ENCODE measurements at places on chromosomes 6 and 20.

- DNase-seq, result no peak
Observed at GRCh38 chr6:152948150-152948768, 34.6 kb downstream of the FBXO5 start.

GRCh38 chr6:92667843-92668242, 751.5 kb downstream of the EPHA7 start:
- DNase-seq, result no peak

DNA sequence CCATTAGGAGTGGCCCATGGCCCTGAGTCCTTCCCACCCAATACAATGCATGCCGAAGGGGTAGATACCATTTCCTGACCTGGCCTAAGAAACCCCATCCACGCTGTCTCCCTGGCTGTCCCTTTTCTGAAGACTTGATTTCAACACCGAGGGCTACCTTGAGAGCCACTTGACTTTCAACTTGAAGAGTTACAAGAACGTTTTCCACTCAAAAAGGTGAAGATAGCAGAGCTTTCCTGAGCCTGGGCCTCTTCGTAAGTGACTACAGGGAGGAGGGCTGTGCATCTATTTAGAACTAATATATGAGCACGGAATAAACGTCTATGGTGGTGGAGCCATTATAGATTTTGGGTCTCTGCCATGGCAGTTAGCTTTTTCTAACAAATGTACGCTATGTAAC, 14.4 kb upstream of the PPP1R14C start:
- DNase-seq, result no peak

GRCh38 chr6:97123652-97124051, 159.4 kb downstream of the MMS22L start:
- no peak for DNase-seq

DNA sequence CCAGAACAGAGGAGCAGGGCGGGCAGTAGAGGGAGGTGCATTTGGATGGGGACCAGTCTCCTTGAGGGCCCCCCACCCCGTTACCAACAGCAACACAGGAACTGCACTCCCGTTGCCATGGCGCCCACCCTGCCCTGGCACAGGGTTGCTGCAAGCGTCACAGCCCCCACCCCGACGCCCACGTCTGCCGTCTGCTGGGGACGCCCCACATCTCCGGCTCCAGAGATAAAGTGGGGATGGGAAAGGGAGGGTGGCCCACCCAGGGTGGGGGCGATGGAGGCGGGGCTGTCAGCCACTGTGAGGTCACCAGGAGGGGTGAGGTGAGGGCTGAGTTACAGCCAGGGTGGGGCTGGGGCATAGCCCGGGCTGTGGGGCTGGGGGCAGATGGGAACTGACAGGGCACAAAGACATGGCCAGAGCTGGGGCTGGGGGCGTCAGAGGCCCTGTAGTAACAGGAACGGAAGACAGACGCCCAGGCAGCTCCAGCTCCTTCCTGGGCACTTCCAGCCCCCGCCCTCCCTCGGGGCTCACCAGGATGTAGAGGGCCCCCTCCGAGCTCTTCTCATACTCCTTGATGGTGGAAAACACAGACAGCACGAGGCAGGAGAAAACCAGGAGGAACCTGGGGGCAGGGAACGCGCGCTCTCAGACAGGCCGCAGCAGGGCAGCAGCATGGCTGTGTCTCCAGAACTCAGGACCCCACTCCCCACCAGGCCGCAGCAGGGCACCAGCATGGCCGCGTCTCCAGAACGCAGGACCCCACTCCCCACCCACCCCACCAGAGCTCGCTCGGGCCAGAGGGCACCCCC, 26.0 kb downstream of the KCNQ2 start:
- DNase-seq, result no peak

DNA sequence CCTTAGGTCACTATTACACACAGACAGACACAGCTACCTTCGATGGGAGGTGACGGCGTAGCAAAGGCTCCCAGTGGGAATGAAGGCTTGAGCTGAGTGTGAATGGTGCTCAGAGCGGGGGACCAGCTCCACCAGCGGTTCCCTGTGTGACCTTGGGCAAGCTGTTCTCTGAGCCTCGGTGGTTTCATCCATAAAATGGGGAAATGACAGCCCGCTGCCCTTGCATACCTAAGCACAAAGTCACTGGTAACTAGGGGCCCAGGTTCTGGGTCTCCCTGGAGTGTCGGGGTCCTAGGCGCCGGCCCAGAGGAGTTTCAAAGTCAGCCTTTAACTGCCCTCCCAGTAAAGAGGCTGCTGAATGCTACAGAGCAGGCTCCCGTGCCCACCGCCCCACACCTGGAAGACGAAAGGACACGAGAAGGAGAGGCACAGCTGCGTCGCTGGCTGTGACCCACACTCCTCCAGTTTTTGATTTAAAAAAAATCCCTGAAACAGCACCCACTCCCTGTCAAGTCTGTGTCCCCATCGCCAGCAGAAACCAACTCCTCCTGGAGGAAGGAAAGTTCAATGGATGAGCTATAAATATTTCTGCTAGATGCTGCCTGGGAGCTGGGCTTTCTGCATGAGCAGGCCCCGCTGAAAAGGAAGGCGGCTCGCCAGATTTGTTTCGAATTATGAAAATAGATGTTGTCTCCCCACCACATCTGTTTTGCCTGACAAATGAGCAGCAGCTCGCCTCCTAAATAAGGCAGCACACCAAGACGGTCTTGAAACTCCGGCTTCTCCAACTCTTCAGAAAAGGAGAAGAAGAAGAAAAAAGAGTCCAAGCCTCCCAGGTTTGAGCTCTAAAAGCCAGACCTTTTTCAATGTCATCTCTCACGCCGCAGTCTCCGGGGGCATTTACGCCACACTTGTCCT, 27.4 kb downstream of the PMEPA1 start:
- no peak for DNase-seq

DNA sequence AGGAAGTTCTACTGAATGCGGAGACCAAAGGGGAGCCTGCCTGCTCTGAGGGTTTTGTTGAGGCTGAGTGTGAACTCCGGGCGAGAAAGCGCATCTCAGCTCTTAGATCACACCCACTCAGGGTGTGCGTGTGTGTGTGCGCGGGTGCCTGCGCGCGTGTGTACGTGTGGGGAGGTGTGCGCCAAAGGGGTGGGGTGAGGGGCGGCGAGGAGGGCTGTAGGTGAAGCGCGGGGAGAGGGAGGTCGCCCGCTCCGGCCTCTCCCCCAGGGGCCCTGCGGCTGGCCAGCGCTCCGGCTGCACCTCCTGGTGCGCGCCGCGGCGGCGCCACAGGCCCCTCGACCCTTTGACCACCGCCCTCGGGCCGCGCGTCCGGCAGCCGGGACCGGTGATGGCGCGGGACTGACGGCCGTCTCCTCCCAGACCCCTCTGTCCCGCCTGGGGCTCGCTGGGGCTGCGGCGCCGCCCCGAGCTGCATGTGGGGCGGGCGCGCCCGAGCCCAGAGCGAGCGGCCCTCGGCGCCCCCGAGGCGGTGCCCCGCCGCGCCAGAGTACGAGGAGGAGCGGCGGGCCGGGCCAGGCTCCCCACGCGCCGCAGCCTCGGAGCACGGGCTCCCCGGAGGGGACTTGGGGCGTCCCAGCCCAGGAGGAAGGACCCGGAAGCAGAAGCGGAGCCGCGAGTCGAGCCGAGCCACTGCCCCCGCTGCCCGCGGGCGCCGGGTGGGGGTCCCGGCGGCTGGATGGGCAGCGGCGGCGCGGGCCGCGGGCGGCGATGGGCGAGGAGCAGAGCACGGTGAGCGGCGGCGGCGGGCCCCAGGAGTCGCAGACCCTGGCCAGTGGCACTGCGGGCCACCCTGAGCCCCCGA, at the start of gene RNF217:
RNF217 (plus strand) TSS at position 661 of the 862 bp plus-strand sequence; CDS start at position 769, 108 bp downstream.
- no peak for DNase-seq

DNA sequence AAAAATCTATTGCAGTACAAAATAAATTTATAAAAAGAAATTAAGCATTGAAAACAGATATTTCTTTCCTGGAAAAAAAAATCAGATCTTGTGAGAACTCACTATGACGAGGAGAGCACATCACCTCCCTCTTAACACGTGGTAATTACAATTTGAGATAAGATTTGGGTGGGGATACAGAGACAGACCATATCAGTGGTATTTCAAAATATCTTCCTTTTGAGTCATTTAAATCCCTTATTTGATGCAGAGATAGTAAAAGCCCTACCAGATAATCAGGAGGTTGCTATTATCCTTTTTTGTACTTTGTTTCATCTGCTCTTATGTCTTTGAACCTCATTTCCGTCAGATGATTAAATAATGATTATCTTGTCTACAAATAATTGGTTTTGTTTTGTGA, 800.4 kb downstream of the KIF16B start:
- DNase-seq, result no peak

DNA sequence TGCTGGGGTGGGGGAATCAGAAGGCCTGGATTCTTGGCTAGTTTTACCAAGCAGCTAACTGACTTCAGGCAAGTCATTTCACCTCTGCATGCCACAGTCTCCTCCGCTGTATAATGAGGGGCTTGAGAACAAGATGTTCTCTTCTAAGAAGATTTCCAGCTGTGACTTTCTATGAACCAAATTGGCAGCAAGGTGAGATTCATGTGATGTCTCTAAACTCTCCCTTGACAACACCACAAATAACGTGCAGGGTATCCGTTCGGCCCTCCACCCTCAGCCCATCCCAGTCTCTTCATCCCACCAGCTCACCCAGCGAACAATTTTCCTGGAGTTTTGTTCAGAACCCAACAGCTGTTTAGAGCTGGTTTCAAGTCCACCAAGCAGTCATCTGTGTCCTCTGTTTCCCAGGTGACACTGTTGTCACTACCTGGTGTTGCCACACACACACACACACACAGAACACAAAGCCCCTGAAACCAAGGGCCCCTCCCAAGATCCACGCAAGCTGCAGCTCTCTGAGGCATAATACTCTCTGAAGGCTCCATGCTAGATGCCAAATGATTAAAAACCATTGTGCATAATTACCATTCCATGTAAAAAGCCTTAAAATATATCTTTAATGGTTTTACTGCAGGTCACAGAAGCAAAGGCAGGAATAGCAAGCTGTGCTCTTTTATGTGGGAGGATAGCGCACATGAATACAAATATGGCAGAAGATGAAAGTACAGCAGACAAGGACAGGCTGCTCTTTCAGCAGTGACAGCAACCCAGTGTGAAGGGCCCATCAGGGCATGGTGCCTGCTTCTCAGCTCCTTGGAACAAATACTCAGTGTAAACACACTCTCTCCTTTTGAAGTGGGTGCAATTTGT, 48.2 kb downstream of the ARHGAP18 start:
- DNase-seq, result no peak

- no peak for DNase-seq
Observed at GRCh38 chr6:21972516-21972915, 324.3 kb downstream of the PRL start.

GRCh38 chr6:136073216-136073615, 176.9 kb downstream of the MTFR2 start:
- DNase-seq, result no peak

DNA sequence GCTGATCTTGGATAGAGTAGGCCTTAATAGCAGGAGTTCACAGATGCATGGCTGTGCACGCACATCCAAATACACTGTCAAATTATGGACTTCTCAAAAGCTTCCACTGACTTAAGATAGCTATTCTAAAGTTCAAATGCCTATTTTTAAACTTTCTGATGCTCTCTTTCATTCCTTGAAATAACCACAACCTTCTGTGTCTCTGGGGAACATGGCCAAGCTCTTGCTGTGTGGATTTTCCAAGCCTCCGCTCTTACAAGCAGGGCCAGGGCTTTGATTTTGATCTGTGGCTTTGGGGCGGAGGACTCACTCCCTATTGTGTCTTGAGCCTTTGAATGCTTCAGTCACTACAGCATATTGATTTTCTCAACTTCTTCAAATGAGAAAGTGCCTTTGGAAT, 35.7 kb upstream of the SNRPB2 start:
- no peak for DNase-seq

GRCh38 chr6:36114798-36115408, 15.4 kb upstream of the MAPK13 start:
- DNase-seq, result no peak

DNA sequence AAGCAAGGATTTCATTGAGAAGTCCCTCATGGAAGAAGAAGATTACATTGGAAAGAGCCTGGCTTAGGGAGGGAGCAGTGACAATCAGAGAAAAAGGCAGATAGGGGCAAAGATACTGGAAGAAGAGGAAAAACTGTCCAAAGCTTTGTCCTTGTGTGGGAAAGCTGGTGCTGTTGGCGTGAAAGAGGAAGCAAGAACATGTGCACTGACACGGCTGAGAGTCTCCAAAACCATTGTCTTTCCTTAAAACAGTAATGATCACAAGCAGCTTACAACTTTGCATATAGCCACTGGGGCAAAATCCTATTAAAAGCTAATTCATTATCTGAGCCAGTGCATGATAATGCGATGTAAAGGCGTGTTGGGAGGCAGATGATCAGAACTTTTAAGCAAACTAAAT, 85.1 kb upstream of the ESR1 start:
- no peak for DNase-seq

- DNase-seq, result no peak
Observed at GRCh38 chr6:138673346-138674014, 100.1 kb upstream of the CCDC28A start.

GRCh38 chr6:138105880-138106664, 1.1 kb downstream of the PERP start:
- DNase-seq, result no peak

- DNase-seq, result no peak
Observed at GRCh38 chr20:45268531-45268930, 14.2 kb upstream of the SLPI start.

- DNase-seq, result no peak
Observed at GRCh38 chr6:82330171-82330804, 33.3 kb upstream of the TPBG start.
